Mesendoderm (in vitro differentiated cells): ENCODE measurements at places on chromosomes 1 and 21.

DNA sequence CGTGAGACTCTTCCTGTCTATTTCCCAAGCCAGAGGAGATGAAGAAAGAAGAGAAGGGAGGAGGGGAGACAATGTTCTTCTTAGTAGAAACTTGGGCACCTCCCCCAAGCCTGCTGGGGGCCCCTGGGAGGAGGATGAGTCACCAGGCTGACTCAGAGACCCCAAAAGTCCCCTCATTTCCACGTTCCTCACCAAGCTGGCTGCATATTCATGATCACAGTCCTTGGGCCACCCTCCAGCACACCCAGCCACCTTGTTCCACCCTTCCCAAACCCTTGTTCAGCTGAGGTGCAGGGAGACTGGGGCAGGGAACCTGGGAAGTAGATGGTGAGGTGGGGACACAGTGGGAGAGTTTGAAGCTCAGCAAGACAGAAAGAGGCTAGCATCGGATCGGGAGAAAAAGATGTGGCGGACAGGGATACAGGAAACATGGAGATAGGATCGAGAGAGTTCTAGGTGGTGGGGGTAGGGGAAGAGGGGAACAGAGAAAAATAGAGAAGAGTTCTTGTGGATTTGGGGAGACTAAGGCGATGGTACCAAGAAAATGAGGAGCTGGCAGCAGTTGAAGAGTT is 712 bp downstream of the RAB13 start:
- peak; percentile 48 for DNase-seq

GRCh38 chr1:220730486-220730885 is 17.6 kb upstream of the MTARC2 start:
- no peak for DNase-seq

GRCh38 chr1:55673416-55673815 is 458.3 kb upstream of the USP24 start:
- DNase-seq, result peak; percentile 77

- DNase-seq, result no peak
These were observed 174.6 kb downstream of the HLX start for GRCh38 chr1:221053889-221054288.

- DNase-seq, result peak; percentile 6
These were observed 56.5 kb downstream of the GABPA start for GRCh38 chr21:25791319-25791718.

GRCh38 chr1:214362188-214362882 is 81.4 kb downstream of the SMYD2 start:
- no peak for DNase-seq

DNA sequence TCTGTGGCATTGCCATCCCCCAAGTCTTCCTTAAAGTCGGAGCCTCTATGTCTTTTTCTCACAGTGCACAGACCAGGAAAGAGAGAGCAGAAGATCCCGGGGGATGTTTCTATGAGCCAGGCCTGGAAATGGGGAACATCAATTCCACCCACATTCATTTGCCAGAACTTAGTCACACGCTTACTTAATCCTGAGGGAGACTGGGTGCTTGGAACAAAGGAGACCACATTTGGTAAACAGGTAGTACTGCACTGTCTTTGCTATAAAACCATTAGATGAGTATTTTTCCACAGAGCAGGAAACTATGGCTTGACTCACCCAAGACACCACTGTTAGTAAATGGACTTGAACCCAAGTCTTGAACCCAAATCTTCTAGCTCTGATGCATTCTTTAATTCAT is 60.7 kb upstream of the CTTNBP2NL start:
- no peak for DNase-seq

DNA sequence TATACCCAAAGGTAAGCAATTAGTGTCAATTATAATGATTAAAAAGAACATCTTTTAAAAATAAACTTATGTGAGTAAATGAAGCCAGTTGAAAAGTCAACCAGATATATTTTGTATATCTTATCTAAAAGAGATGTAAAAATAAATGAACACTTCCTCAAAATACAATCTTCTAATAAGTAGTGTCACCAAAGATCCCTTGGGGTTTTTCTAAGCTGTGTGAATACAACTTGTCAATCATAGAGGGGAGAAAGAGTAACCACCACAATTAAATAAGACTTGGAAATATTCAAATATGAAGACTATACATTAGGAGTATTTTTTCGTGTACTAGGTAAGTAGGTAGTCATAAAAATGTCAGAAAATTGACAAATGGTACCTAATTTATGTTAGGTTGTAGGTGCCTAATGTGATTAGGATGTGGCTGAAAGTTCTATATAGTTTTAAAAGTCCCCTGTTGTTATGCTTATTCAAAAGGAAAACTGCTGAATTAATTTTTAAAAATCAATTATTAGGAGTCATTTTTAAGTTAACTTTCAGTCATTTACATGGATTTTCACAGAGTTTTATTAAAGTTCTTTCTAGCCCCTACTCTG is 72.6 kb downstream of the RASAL2 start:
- no peak for DNase-seq

DNA sequence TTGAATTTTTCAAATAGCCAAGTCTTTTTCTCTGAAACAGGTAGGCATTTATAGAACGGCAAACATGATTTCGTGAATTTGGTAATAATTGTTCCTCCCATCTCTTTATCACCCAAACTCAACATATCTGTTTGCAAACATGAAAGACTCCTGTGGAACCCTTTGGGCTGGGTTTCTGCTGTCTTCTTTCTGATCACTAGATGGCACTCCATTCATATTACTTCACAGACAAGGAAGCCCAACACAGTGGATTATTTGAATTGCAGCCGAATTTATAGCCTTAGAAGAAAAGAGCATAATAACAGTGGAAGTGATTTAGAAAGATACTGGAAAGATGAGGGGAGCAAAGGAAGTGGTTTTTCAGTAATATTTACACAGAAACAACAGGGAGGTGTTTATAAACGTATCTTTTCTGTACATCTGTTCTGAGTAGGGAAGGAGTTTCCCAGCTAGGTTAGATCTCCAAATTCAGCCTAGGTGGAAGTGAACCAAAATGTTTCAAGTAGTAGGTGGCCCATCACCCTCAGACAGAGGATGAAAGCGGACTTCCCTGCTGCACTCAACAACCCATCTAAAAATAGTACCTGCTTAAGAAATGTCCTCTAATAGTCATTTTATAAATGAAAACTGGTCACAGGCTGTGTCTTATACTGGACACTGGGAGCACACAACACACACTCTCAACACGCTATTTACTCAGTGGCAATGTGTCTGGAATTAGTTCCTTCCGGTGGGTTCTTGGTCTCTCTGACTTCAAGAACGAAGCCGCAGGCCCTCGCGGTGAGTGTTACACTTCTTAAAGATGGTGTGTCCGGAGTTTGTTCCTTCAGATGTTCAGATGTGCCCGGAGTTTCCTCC is 67.6 kb downstream of the MAP3K21 start:
- DNase-seq, result peak; percentile 68

GRCh38 chr1:231240531-231240882 is 505 bp upstream of the GNPAT start:
- no peak for DNase-seq

DNA sequence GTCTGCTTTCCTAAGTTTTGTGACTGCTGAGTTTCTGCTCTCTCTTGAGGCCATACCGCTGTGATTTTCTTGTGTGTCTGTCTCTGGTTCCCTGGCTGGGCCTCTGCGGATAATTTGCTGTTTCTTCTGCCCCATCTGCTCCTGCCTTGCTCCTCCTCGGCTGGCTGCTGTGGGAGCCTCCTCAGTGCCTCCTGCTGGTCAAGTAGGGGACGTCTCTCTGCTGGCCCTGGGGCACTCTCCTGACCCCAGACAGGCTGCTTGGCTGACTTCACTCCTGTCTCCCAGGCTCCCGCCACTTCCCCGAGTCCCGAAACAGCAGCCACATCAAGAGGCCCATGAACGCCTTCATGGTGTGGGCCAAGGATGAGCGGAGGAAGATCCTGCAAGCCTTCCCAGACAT is 28.5 kb downstream of the ETNK2 start:
- peak; percentile 68 for DNase-seq

- DNase-seq, result no peak
These were observed 11.4 kb downstream of the EMC1 start for GRCh38 chr1:19239876-19240275.

GRCh38 chr1:221169447-221169889 is 290.2 kb downstream of the HLX start:
- DNase-seq, result peak; percentile 97

GRCh38 chr1:164693564-164694359 is 134.8 kb downstream of the PBX1 start:
- DNase-seq, result no peak

- peak; percentile 98 for DNase-seq
These were observed 4.8 kb downstream of the ENO1 start for GRCh38 chr1:8873506-8874229.

DNA sequence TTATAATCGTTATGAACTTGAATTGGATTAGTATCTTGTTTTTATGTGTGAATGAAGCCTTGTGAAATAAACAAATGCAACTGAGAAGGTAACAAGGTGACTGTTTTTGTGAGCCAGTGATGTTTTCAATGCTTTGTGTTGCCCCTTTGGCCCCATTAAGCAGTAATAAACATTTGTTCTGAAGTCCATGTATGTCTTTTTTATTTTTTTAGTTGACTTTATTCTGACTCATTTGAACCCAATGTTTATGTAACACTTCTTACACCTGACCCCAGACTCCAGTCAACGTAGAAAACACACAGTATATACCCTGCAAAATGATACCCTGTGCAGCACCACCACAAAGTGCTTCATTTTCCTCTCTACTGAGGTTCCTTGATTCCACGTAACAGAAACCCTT is 4.6 kb upstream of the CACYBP start:
- DNase-seq, result no peak

DNA sequence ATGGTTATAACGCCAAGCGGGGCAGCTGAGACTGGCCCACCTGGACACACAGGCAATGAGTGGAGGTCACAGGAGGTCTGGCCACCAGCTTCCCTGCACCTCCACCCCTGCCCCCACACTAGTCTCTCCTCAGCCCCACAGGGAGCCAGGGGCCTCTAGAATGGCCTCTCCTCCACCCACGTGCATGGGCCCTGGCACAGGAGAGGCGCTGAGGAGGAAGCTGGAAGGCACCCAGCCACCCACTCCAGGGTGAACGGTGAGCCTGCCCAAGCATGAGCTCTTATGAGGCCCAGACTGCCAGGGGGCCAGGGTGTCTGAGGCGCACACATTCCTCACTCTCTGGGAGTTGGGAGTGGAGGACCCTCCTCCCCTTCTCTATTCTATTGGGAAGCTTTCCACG is 22.2 kb downstream of the LRP8 start:
- DNase-seq, result no peak

GRCh38 chr1:40717065-40717464 is 25.6 kb downstream of the NFYC start:
- DNase-seq, result no peak

- DNase-seq, result peak; percentile 90
These were observed 14.7 kb upstream of the KIRREL1 start for GRCh38 chr1:157978586-157979403.

GRCh38 chr1:228457017-228457395 is 30.2 kb upstream of the RNF187 start:
- no peak for DNase-seq

DNA sequence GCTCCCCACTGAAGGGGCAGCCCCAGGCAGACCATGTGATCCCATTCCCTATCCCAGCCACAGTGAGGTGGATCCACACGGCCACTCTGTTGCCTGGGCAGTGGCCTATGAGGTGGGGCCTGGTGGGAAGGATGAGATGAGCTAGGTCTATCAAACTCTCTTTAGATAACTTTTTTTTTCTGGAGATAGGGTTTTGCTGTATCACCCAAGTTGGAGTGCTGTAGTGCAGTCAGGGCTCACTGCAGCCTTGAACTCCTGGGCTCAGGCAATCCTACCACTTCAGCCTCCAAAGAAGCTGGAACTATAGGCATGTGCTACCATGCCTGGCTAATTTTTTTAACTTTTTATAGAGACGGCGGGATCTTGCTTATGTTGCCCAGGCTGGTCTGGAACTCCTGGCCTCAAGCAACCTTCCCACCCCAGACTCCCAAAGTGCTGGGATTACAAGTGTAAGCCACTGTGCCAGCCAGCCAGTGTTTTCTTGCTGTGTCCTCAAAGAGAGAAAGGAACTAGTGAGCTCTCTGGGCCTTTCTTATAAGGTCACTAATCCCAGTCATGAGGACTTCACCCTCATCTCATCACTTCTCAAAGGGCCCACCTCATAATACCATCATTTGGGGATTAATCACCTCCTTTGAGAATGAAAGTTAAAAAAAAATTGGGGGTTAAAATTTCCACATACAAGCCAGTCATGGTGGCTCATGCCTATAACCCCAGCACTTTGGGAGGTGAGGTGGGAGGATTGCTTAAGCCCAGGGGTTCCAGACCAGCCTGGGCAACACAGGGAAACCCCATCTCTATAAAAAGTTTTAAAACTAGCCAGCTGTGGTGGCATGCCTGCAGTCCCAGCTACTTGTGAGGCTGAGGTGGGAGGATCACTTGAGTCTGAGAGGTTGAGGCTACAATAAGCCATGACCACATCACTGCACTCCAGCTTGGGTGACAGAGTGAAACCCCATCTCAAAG is 36.6 kb downstream of the H3-3A start:
- no peak for DNase-seq

- no peak for DNase-seq
These were observed 234.6 kb downstream of the USP25 start for GRCh38 chr21:15964236-15964855.

- DNase-seq, result peak; percentile 95
These were observed at the start of gene RAP1A for GRCh38 chr1:111619635-111620440. RAP1A (plus strand) TSS chr1:111619789; CDS start chr1:111691361, 71,572 bp downstream.

DNA sequence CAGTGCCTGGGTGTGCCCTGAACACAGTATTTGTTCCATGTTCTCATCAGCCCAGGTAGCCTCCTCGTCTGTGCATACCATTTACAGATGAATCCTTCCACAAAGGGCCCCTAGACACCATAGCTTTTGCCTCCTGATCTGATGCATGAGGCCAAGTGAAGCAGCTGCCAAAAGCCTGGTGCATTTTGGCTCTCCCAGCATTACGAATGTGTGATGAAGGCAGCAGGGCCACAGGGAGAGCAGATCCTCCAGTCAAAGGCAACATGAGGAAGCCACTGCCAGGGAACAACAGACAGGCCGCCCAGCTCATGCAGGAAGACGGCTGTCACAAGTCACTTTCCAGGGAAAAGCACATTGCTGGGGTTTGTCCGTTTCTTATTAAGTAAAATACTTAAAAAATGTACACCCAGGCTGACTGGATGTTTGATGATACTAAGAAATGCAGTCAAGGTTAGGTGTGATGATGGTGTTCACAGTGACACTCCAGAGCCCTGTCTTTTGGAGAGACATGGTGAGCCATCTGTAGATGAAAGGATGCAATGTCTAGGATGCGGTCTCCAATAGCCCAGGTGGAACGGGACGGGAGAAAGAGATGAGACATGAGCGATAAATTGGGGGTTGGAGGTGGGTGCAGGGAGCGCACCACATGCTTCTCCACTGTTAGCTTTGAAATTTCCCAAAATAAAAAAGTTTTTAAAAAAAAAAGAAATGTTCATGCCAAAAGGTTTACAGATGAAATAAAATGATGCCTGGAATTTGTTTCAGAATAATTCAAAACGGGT is 48.7 kb downstream of the NPHP4 start:
- no peak for DNase-seq

GRCh38 chr1:44433209-44433608 is 28.2 kb downstream of the RNF220 start:
- DNase-seq, result no peak

- DNase-seq, result no peak
These were observed 1341.7 kb downstream of the PLA2G4A start for GRCh38 chr1:188170411-188170810.
